Fibroblast of lung (primary cell): ENCODE measurements at places on chromosomes 7 and 10. TPM values are rescaled to one million over a fixed set of nuclear protein-coding genes. Genes with fewer than 3 reads are reported as not detected.

The RNF148 gene
- total RNA-seq = 0.26 and 0.83 TPM in 2 replicates

The ABCC2 gene
- total RNA-seq = 0.26 and 0.66 TPM in 2 replicates

The CCDC172 gene
- total RNA-seq = not detected in 2 replicates

The DTX2 gene
- 2.6 and 6.8 TPM in 2 replicates for total RNA-seq

The NCF1 gene
- total RNA-seq = under 0.01 TPM in 1 of 2 replicates, not detected in the other

The GUSB gene
- total RNA-seq = 20.5 and 21.8 TPM in 2 replicates

DNA sequence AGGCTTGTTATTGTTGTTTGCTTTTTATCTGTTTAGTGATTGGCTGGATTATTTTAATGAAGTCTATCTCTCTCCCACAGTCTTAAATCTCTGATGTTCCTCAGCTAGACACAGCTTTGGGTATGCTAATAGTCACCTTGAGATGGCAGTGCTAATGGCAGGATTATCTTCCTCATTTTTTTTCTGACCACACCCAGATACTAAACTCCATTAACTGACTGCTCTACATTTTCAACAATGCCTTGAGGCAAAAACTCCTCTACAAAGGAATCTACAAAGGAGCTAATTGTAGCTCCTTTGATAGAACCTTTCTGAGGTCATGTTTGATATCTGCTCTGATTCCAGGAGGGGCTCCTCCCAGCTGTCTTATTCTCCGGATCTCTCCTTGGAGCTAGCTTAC is 122.6 kb downstream of the HBP1 start:
- no peaks in the 10 kb centered on the region for H3K27me3 ChIP-seq
- H3K27ac ChIP-seq = no peak overlapping the region
- no peak overlapping the region for H3K4me3 ChIP-seq

- DNase-seq = no peak
- no peak overlapping the region for H3K4me3 ChIP-seq
- no peak overlapping the region for H3K27ac ChIP-seq
- H3K27me3 ChIP-seq = no peaks in the 10 kb centered on the region
These were observed 271.7 kb downstream of the TWIST1 start for GRCh38 chr7:18845700-18846099.

- DNase-seq = no peak
- no peak overlapping the region for H3K4me3 ChIP-seq
- no peak overlapping the region for H3K27ac ChIP-seq
- no peaks in the 10 kb centered on the region for H3K27me3 ChIP-seq
- no peaks in the 10 kb centered on the region for H3K36me3 ChIP-seq
These were observed 52.7 kb upstream of the APBB1IP start for GRCh38 chr10:26385443-26385842.

- DNase-seq = peak; percentile 95
- peaks cover 7% of the 10 kb centered on the region for H3K4me1 ChIP-seq
- no peak overlapping the region for H3K4me3 ChIP-seq
- H3K36me3 ChIP-seq = no peaks in the 10 kb centered on the region
These were observed 52.4 kb upstream of the ITGB1 start for GRCh38 chr10:33010132-33011037.

DNA sequence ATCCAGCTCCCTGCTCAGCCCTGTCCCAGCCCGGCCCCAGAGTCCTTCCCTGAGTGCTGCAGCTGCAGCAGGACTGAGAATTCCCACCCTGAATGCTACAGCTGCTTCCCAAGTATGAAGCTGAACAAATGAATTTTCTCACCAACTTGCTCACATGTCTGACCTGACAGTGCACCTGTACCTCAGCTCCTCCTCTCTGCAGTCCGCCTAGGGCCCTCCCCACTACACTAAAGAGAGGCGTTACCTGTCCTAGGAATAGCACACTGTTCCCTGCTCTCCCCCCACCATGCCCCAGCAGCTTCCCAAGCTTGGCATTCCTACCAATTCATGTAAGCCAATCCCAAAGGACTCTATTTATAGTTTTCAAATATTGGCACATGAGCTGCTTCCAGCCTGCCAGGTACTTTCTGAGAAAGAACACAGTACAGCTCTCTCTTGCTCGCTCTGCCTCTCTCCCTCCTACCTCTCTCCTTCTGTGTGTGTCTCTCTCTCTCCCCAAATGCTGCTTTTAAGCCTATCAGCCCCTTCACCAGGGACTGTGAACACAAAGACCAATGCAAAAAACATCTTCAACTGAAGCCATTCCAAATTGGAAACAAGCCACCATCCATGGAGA is 400.1 kb downstream of the TNS3 start:
- DNase-seq = no peak
- peaks cover 3% of the 10 kb centered on the region for H3K27me3 ChIP-seq
- no peak overlapping the region for H3K4me3 ChIP-seq
- no peaks in the 10 kb centered on the region for H3K4me1 ChIP-seq

DNA sequence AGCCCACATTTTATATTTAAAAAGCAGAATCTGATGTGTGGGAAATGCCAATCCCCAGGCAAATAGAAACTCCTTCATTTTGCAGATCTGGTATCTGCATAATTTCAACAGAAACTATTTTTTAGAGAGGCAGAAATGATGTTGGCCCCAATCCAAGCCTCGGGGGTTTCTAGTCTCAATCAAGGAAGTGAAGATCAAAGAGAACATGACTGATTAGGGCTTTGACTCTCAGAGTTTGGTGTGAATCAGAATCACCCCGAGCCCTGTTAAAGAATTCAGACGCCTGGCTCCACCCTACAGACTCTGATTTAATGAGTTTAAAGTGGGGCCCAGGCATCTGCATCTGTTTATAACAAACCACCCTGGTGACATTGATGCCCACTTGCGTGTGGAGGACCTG is 36.7 kb upstream of the UBE2H start:
- H3K36me3 ChIP-seq = no peaks in the 10 kb centered on the region
- H3K4me1 ChIP-seq = no peaks in the 10 kb centered on the region
- H3K4me3 ChIP-seq = no peak overlapping the region
- no peak overlapping the region for H3K27ac ChIP-seq
- no peaks in the 10 kb centered on the region for H3K27me3 ChIP-seq
- peak; percentile 34 for DNase-seq

DNA sequence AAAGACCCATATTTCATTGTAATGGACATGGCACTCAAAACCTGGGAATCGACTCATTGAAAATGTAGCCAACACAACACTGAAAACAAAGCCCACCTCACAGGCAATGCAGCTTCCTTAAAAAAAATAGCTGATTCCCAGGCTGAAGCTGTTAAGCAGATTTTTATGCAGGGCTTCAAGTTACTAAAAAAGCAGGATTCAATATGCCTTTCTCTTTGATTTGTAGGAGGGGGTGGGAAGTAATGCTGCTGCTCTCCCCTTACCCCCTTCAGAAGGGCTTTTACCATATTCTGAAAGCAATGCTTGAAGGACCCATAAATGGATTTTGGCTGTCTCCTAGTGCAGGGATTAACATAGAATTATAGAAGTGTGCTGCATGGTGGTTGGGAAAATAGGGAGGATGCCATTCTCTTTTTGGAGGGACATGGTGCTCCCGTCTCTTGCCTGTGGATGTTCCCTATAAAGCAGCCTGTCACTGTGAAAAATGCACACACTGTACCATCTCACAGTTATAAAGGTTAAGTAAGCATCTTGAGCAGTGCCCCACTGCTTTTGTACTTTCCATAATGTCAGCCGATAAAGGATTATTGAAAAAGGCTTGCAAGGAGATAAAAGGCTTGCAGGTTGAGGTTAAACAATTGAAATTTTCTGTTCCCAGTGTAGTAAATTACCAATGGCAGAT is 262.8 kb downstream of the AUTS2 start:
- H3K4me3 ChIP-seq = no peak overlapping the region
- DNase-seq = no peak
- H3K27me3 ChIP-seq = no peaks in the 10 kb centered on the region
- H3K36me3 ChIP-seq = no peaks in the 10 kb centered on the region
- no peaks in the 10 kb centered on the region for H3K4me1 ChIP-seq

- peak; percentile 85 for DNase-seq
- no peaks in the 10 kb centered on the region for H3K36me3 ChIP-seq
- H3K4me1 ChIP-seq = peaks cover 3% of the 10 kb centered on the region
These were observed 114.7 kb downstream of the ETV1 start for GRCh38 chr7:13874783-13875182.

GRCh38 chr7:18577096-18577771 is 81.7 kb downstream of the HDAC9 start:
- no peak overlapping the region for H3K27ac ChIP-seq
- DNase-seq = no peak
- H3K4me3 ChIP-seq = no peak overlapping the region
- no peaks in the 10 kb centered on the region for H3K27me3 ChIP-seq
- no peaks in the 10 kb centered on the region for H3K4me1 ChIP-seq

- peaks cover 6% of the 10 kb centered on the region for H3K36me3 ChIP-seq
- H3K4me3 ChIP-seq = no peak overlapping the region
- no peak overlapping the region for H3K27ac ChIP-seq
- peaks cover 6% of the 10 kb centered on the region for H3K4me1 ChIP-seq
- H3K27me3 ChIP-seq = no peaks in the 10 kb centered on the region
These were observed 8.5 kb downstream of the TPST1 start for GRCh38 chr7:66213637-66214036.

- no peak overlapping the region for H3K27ac ChIP-seq
- H3K27me3 ChIP-seq = no peaks in the 10 kb centered on the region
- peak; percentile 68 for DNase-seq
These were observed 75.9 kb downstream of the SORBS1 start for GRCh38 chr10:95485056-95485844.

GRCh38 chr7:25482631-25483030 is 254.3 kb upstream of the NPVF start:
- H3K36me3 ChIP-seq = no peaks in the 10 kb centered on the region
- no peaks in the 10 kb centered on the region for H3K4me1 ChIP-seq
- H3K27me3 ChIP-seq = no peaks in the 10 kb centered on the region
- DNase-seq = no peak

- H3K4me1 ChIP-seq = peaks cover 4% of the 10 kb centered on the region
- H3K27ac ChIP-seq = no peak overlapping the region
- no peaks in the 10 kb centered on the region for H3K36me3 ChIP-seq
- DNase-seq = peak; percentile 94
These were observed 1254.6 kb upstream of the CELF2 start for GRCh38 chr10:9762966-9763656.

GRCh38 chr10:62653254-62653653 is 151.3 kb upstream of the ADO start:
- H3K27ac ChIP-seq = no peak overlapping the region
- H3K36me3 ChIP-seq = no peaks in the 10 kb centered on the region
- no peak overlapping the region for H3K4me3 ChIP-seq
- H3K4me1 ChIP-seq = no peaks in the 10 kb centered on the region
- DNase-seq = no peak

DNA sequence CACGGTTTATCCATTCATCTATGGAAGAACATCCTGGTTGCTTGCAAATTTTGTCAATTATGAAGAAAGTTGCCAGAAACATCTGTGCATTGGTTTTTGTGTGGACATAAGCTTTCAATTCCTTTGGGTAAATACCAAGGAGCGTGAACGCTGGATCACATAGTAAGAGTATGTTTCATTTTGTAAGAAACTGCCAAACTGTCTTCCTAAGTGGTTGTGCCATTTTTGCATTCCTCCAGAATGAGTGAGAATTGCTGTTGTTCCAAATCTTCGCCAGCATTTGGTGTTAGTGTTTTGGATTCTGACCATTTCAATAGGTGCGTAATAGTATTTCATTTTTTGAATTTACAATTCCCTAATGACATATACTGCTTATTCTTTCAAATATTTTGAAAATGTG is 155.3 kb upstream of the FRMD4A start:
- H3K27ac ChIP-seq = peak overlapping the region; percentile 67
- H3K27me3 ChIP-seq = no peaks in the 10 kb centered on the region
- peak; percentile 82 for DNase-seq
- H3K4me3 ChIP-seq = no peak overlapping the region

- no peak overlapping the region for H3K27ac ChIP-seq
- no peak overlapping the region for H3K4me3 ChIP-seq
- no peak for DNase-seq
- no peaks in the 10 kb centered on the region for H3K27me3 ChIP-seq
- no peaks in the 10 kb centered on the region for H3K36me3 ChIP-seq
These were observed 99.1 kb downstream of the ZNF365 start for GRCh38 chr10:62473241-62473640.

DNA sequence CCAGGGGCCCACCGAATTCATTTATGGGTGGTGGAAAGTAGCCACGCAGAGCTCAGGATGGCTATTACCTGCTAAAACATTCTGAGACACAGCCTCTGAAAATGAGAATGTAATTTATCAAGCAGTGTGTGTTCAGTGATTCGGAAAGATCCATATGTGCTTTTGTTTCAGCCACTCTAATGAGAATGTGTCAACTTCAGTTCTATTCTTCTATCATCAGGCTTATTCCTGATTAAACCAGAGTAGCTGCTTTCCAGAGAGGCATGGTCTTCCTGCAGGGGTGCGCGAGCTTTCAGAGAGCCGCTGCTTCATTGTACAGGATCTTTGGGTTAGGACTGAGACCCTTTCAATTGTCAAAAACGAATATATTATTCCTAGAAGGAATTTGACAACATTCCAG is 167.6 kb downstream of the OTUD1 start:
- no peaks in the 10 kb centered on the region for H3K36me3 ChIP-seq
- DNase-seq = no peak
- H3K4me3 ChIP-seq = no peak overlapping the region

- DNase-seq = no peak
- H3K4me1 ChIP-seq = no peaks in the 10 kb centered on the region
- no peak overlapping the region for H3K4me3 ChIP-seq
- no peak overlapping the region for H3K27ac ChIP-seq
- no peaks in the 10 kb centered on the region for H3K36me3 ChIP-seq
These were observed 24.8 kb downstream of the ELFN1 start for GRCh38 chr7:1694611-1695511.

- H3K36me3 ChIP-seq = no peaks in the 10 kb centered on the region
- H3K27me3 ChIP-seq = no peaks in the 10 kb centered on the region
- DNase-seq = no peak
- no peak overlapping the region for H3K27ac ChIP-seq
These were observed 8.7 kb downstream of the ANKRD1 start for GRCh38 chr10:90912174-90912573.

DNA sequence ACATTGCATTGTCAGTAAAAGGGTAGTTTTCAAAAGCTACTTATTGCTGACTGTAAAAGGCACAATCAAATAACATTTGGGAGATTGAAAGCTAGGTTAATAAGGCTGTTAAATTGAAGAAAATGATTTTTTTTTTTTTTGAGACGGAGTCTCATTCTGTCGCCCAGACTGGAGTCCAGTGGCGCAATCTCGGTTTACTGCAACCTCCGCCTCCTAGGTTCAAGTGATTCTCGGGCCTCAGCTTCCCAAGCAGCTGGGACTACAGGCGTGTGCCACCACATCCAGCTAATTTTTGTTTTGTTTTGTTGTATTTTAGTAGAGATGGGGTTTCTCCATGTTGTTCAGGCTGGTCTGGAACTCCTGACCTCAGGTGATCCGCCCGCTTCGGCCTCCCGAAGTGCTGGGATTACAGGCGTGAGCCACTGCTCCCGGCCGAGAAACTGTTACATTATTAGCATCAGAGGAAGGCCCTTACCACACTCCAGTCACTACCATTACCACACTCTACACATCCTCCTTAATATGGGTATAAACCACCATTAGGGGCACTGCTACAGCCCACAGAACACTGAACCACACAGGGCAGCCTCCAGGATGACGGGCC is 1.0 kb downstream of the CYP51A1 start:
- no peaks in the 10 kb centered on the region for H3K27me3 ChIP-seq
- peaks cover 5% of the 10 kb centered on the region for H3K4me1 ChIP-seq
- peaks cover 6% of the 10 kb centered on the region for H3K36me3 ChIP-seq
